ENCODE measurements at places on chromosomes 12 and 14.

DNA sequence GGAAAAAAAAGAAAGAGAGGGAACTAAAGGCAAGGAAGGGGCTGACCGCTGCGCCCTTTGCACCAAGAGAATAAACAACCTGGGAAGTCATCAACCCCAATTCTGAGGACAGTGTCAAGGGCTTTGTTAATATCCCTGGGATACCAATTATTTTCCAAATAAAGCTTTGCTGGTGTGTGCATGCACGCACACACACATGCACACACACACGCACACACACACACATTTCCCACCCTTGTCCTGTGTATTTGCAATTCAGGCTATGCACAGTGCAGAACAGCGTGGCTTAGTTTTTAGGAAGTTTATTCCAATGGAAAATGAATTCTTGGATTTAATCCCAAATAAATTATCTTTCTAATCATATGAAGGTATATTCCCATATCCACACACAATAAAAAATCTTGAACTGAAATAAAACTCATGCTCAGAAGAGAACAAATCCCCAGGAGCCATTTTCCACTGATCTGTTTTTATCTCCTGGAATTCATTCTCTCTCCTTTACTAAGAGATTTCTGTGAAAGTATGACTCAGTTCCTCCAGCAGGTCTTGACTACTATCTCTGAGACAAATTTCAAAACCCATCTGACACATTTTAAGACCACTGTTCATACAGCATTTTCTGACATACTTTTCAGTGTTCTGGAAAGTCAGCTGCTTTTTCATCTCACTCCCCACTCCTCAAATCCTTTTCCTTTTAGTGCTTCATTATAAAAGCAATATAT lies 334.4 kb upstream of the ATP2B1 start:
- no peak for DNase-seq

DNA sequence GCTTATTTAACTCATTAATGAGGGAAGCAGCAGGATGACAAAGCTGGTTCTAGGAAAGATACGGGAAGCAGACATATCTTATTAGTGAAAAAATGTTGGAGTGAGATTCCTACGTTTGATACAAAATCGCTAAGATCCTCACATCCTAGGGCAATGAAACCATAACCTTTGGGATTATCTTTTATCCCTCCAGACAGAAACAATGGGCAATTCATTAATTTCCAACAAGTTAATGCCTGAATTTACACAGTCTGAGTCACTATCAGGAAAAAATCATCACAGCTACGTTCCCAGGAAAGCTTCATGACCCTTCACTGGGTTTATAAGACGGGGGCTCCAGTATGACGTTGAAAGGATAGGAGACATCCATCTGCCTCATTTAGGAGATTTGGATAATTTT lies 45.0 kb downstream of the SLC24A4 start:
- no peak for DNase-seq

DNA sequence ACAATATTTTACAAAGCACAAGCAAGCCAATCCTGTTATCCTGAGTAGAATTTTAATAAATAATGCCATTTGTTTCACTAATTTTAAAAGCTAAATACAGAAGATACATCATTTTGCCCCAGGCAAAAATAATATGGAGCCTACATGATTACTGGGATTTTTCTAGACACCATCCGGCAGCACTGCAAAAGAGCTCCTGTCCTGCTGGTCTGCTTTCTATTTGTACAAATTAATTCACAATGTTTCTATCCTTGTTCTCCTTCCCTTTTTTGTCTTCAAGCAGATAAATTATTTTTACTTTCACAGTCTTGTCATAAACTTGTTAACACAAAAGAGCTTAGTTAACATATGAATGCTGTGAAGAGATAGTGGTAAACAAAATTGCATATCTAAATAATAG lies 4.6 kb downstream of the SIX1 start:
- no peak for DNase-seq

DNA sequence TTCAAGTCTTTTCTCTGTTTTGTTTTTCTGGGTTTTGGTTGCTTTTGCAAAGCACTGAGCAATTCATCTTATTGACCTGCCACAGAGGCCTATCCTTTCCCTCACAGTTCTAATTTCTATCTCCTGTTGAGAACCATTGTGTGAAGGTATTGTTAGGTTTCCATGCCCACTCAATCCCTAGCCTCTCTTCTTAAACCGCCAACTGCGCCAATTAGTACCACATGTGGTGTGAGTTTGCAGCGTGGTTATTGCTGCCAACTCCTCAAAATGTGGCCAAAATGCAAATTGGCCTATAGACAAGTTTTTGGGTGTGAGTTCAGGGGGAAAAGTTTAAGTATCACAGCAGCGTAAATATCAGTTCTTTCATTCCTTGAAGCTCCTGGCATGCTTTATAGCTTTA lies 232.6 kb downstream of the FLRT2 start:
- DNase-seq = no peak

DNA sequence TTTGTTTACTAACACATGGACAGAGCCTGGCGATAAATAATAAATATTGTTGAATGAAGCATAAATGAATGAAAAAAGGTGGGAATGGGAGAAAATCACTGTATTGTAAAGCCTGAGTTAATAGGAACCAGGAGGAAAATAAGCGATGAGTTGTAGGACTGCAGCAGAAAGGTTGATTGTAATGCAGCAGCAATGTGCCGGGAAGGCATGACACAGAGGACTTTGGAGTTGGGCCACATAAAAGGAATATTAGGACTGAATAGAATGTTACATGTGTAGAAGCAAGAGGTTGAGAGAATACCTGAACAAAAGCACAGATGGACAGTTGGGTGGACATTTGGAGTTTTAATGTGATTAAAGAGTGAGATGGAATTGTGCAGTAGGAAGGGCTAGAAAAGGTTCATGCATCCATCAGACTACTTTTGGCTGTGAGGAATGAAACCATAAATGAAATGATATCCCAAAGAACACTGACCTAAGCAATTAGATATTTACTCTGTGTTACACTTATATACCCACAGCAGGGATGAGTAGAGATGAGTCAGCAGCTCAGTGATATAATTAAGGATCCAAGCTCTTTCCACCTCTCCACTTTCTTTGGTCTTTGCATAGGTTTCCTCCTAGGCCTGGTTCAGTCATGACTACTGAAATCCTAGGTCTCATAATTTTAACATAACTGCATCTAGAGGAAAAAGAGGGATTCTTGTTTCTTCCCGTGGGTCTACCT lies 55.4 kb downstream of the CCER1 start:
- no peak for DNase-seq

GRCh38 chr12:50718760-50719159 lies 45.1 kb upstream of the ATF1 start:
- DNase-seq = no peak

All from activated T-cell treated with anti-CD3 and anti-CD28 coated beads for 48 hours (primary cell).